ENCODE measurements at places on chromosomes 6 and 20. TPM values are rescaled to one million over a fixed set of nuclear protein-coding genes. Genes with fewer than 3 reads are reported as not detected.

DNA sequence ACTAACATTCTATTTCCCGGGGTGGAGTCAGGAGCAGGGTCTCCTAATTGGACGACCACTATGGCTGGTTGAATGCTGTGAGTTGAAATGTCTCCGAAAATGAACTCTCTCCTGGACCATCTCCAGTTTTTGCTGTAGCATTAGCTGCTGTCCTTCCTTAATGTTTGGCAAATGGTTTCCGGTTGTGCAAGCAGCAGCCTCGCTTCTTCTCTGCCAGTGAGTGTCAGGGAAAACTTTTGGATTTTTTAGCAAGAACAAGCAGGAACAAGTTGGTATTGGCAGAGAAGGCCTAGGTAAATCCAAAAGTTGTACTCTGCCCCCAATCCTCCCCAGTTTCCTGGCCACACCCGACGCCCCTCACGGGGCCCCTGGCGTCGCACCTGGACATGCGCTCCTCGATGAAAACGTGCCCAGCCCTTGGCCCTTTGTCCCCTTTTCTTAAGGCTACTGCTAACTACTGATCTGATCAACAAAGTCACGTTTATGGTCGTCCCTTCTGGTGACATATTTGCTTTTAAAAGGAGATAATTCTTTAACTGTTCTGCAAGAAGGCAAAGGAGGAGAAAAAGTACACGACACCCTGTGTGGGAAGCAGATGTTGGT is 103.2 kb downstream of the ARMC2 start:
- no peaks in the 10 kb centered on the region for H3K36me3 ChIP-seq
- H3K27ac ChIP-seq = no peak overlapping the region
- no peak for DNase-seq
- H3K27me3 ChIP-seq = no peaks in the 10 kb centered on the region
- H3K4me3 ChIP-seq = no peak overlapping the region

GRCh38 chr6:143535189-143535614 is 23.7 kb upstream of the FUCA2 start:
- peak overlapping the region; percentile 51 for H3K4me3 ChIP-seq
- peak overlapping the region; percentile 82 for H3K27ac ChIP-seq
- no peaks in the 10 kb centered on the region for H3K36me3 ChIP-seq
- H3K4me1 ChIP-seq = peaks cover 10% of the 10 kb centered on the region
- no peak for DNase-seq

- H3K4me3 ChIP-seq = no peak overlapping the region
- peaks cover 5% of the 10 kb centered on the region for H3K4me1 ChIP-seq
- H3K27me3 ChIP-seq = peaks cover 7% of the 10 kb centered on the region
Observed at GRCh38 chr20:23441850-23442313, 2.4 kb downstream of the CSTL1 start.

BCAS4 gene
- total RNA-seq = 6.3 TPM
